Stimulated activated CD8-positive, alpha-beta memory T cell treated with anti-CD3 and anti-CD28 coated beads, Interleukin-4, amount 100 ng/mL, for 48 hours (primary cell): ENCODE measurements at places on chromosomes 3 and 15.

- no peak for DNase-seq
Observed at GRCh38 chr3:33858131-33858530, 59.7 kb downstream of the PDCD6IP start.

- no peak for DNase-seq
Observed at GRCh38 chr3:41580274-41580959, 381.1 kb downstream of the CTNNB1 start.

- DNase-seq = no peak
Observed at GRCh38 chr15:99981839-99982658, 248.8 kb upstream of the LYSMD4 start.

GRCh38 chr15:25900431-25900830 lies 37.3 kb upstream of the ATP10A start:
- no peak for DNase-seq
